ENCODE measurements at places on chromosomes 7 and 10.

DNA sequence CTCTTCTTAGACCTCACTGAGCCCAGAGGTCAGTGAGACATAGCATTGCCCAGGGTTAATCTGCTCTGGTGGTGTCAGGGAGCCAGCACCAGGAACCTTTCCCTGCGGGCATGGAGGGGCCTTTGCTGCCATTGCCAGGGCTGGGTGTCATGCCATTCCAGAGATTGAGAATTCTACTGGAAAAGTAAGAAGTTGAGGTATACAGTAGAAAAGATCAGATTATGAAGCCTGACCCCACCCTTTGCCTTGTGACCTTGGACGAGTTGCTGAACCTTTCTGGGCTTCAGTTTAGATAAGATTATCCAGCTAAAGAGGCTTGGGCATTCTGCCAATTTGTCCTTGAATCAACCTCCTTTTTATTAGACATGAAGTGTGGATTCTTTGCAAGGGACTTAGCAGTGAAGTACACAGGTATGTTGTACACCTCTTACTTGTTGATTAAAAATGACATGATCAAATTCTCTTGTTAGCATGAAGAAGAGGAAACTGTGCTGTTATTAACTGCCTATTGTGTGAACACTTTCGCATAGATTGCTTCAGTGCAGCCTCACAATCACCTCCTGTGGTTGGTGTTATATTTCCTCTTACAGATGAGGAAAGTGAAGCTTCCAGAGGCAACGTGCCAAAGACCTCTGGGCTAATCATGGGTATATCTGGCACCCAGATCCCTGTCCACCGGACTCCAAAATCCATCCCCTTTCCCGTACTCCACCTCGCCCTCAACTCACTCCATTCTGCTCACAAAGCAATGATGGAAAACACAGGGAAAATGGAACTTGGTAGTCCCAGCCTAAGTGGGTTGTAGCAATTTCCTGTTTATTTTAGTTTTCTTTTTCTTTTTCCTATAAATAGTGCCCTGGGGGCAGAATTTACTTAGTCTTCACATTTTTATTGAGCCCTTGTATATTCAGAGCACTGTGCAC, 151.3 kb downstream of the CAMK1D start:
- no peak for DNase-seq

DNA sequence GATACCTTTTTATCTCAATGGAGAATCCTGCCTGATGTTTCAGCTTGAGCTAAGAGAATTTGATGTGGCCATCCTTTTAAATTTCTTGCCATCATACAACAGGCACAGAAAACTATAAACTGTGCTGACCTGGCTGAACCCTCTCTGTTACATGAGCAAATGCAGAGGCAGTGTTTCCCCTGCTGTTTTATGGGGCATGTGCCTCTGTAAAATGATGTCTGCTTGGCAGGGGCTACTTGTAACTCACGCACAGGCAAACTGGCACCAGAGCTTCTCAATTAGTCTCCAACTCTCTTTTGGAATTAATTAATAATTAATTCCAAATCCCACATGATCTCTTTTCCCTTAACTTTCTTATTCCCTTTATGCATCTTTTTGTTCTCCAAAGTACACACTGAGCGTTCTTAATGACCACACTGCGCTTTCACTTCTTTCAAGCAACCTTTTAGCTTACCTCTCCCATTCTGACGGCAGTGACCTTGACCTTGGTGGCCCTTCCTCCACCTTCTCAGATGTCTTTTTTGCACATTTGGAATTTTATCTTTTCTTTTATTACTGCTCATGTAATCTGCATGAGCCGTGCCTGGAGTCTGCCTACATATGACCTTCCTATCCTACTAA, 334.0 kb downstream of the PLXNA4 start:
- no peak for DNase-seq

- no peak for DNase-seq
These were observed 34.7 kb downstream of the ENTPD7 start for GRCh38 chr10:99693933-99694583.

DNA sequence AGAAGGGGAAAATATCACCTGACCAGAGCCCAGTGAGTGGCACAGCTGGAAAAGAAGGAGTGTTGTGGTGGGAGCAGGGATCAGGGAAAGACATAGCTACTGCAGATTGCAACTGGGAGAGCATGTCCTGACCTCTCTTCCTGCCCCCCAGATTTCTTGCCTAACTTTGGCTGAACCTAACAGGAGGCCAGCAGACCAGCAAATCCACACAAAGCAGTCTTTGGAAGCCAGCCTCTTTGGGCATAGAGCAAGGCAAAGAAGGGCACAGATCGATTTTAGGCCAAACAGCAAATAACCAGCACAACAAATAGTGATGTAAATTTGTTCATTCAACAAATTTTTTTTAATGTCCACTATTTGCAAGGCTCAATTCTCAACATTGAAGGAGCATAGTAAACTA, 433.2 kb upstream of the GHITM start:
- no peak for DNase-seq

GRCh38 chr7:25565949-25566348, 337.7 kb upstream of the NPVF start:
- peak; percentile 72 for DNase-seq

DNA sequence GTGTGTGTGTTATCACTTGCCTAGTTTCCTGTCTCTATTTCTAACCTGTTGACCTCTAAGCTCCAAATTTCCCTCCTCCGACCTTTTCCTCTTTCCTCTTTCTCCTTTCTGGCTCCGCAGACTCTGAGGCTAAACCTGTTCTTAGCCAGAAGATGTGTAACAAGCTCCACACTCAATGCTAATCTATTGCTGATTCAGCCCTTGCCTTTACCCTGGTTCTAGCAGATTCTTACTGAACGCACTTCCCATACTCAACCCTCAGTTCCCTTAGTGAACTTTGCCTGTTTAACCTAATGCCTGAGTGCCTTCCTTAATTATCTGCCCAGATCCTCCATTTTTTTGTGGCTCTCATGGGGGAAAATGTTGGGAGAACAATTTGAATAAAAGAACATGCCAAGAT, 30.0 kb upstream of the SGMS1 start:
- DNase-seq: no peak

GRCh38 chr10:73079779-73080541, 16.7 kb downstream of the P4HA1 start:
- no peak for DNase-seq

GRCh38 chr10:21495752-21496342, 29.6 kb downstream of the SKIDA1 start:
- peak; percentile 88 for DNase-seq

DNA sequence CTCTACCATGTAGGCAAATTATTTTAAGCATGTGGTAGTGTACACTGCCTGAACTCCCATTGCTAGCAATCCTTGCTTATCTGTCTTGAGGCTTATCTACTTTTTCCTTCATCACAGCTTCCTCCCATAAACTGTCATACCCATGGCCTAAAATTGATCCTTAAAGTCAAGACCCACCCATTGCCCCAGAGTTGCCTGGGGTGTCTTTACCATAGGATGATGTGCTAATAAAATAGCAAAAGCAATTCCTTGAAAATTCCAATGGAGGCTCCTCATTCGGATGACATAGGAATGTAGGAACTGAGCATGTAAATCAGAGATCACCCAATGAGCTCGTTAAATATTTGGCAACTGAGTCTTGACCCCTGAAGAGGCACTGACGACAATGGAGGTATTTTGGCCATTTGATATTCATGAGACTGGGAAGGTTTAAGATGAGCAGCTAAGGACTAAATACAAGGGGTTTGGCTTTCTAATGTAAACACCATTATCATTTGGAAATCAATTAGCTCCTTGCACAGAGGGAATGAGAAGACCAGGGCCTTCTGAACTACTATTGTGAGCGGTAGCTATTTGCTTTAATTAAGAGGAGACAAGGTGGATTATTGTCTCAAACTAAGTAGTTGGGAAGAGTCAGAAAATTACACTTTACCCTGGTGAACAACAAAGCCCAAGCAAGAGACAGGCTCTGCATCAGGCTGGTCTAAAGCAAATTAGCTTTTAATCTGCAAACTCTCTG, 234.9 kb downstream of the GATA3 start:
- no peak for DNase-seq

DNA sequence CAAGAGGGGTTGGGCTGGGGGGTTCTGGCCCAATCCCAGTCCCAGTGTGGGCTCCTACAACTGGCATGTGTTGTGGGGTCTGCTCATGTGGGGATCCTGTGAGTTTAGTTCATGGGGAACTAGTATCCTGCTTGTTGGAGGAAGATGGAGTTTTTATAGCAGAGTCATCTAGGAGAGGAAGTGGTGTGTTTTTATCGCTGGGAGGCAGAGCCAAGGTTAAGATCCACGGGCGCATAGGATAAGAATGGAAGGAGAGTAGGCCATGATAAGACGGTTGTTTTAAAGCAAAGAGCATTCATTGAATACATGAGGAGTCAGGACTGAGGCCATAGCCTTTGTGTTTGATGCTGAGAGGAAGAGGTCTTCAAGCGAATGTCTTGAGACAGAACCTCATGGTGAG, 211.6 kb upstream of the COBL start:
- no peak for DNase-seq

DNA sequence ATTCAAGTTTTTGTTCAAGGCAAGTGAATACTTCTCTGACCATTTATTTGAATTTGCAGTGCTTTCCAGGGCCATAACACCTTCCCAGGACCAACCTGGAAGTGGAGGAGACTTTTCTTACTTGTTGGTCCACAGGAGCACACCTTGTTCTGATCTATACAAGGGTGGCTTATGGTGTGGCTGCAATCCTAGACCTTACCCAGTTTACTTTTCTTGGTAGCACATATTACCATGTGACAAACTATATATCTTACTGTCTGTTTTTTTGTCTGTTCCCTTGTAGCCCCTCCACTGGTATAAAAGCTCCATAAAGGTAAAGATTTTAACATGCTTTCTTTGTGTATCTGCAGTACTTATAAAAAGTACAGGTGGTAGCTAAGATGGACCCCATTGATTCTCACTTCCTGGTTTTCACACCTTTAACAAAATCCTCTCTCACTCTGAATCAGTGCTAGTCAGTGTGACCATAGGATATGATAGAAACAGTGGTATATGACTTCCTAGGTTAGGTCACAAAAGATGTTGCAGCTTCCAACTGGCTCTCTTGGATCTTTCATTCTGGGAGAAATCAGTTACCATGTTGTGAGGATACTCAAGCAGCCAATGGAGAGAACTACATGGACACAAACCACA, 5.6 kb upstream of the ASB4 start:
- DNase-seq: no peak

DNA sequence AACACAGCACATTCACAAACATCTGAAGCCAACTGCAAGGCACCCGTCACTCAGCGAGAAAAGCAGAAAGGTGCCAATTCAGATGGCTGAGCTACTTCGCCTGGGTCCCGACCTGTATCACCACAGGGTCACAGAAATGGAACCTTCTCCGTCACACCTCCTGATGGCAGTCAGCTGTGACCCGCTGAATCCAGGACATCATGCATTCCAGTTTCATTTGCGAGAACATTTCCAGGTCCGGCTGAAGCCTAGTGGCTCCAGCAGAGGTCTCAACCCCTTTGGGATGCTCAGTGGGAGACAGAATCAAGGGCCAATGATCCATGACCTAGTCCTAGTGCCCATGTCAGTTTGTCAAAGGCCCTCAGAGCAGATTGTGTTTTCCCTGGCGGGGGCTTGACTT, 193.6 kb upstream of the KLF14 start:
- no peak for DNase-seq

DNA sequence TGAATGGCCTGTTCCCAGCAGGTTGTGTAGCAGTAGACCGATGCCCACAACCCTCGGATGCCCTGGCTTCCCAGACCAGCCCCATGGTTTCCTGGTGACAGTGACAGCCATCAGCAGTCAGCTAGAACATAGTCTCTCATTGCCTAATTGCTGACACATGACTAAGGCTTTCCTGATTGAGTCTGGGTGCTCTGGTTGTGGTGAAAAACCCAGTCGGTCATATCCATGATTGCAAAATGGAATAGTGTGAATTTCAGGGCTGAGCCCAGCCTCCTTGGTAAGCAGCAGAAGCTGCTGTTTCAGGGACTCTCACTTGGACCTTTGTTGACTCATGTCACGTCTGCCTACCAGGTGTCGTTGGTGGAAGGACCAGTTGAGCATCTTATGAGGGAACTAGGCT, 36.6 kb downstream of the POR start:
- DNase-seq: peak; percentile 8
